ENCODE measurements at places on chromosomes 16 and 17.

GRCh38 chr17:73902416-73903181, 258.4 kb upstream of the SDK2 start:
- DNase-seq: no peak

- no peak for DNase-seq
Measured at GRCh38 chr17:60944751-60945150, 267.1 kb downstream of the BCAS3 start.

GRCh38 chr16:24013864-24014645, 178.3 kb downstream of the PRKCB start:
- DNase-seq: no peak

GRCh38 chr17:59427425-59427921, 96.0 kb downstream of the YPEL2 start:
- no peak for DNase-seq

GRCh38 chr17:43914451-43914850, 7.1 kb upstream of the MPP2 start:
- no peak for DNase-seq

GRCh38 chr16:52103791-52104190, 443.2 kb downstream of the TOX3 start:
- no peak for DNase-seq

DNA sequence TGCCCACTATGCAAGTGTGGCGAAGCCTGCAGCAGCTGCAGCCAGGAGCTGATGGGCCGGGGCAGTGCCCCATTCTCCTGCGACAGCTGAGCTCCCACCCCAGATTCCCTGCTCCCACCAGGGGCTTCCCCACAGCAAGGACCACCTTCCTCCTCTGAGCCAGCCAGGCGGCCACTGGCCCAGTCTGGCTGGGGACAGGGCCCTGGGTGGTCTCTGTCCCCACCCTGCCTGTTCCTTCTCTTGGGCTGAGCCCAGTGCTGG, 5.6 kb upstream of the NPTX1 start:
- no peak for DNase-seq
